ENCODE measurements at places on chromosomes 11 and 22. TPM values are rescaled to one million over a fixed set of nuclear protein-coding genes. Genes with fewer than 3 reads are reported as not detected.

DNA sequence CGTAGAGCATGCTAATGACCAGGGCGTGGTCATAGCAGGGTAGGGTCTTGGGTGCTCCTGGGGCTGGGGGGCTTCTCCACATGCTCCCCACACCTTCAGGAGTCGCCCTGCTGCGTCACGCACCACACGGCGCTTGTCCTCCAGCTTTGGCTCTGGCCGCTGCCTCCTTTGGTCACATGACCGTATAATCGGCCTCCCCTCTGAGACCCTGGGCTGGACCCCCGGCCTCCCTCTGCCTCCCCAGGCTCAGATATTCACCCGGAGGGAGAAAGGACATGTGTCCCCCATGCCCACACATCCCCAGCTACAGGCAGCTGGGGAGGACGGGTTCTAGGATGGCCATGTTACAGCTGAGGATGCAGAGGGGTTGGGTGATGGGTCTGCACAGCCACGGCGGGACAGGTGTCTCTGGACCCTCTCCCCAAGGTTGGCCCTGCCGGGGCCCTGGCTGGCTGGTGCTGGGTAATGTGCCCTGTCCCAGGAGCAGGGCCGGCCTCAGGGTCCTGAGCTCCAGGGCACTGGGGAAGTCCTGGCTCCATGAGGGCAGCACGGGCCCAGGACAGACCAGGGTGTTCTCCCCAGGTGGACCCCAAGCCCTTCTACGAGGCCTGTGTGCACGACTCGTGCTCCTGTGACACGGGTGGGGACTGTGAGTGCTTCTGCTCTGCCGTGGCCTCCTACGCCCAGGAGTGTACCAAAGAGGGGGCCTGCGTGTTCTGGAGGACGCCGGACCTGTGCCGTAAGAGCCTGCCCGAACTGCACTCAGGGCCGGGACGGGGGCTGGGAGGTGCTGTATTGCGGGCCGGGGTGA, 14.5 kb downstream of the MUC2 start:
- no peak overlapping the region for H3K4me3 ChIP-seq
- no peak for DNase-seq
- H3K36me3 ChIP-seq = no peaks in the 10 kb centered on the region
- peaks cover 2% of the 10 kb centered on the region for H3K27me3 ChIP-seq
- peaks cover 4% of the 10 kb centered on the region for H3K4me1 ChIP-seq

- no peaks in the 10 kb centered on the region for H3K36me3 ChIP-seq
- H3K27me3 ChIP-seq = peaks cover 1% of the 10 kb centered on the region
- no peak overlapping the region for H3K27ac ChIP-seq
- H3K4me3 ChIP-seq = no peak overlapping the region
- no peak for DNase-seq
These were observed 166.0 kb upstream of the RASSF10 start for GRCh38 chr11:12842933-12843636.

- DNase-seq = no peak
- no peaks in the 10 kb centered on the region for H3K36me3 ChIP-seq
- H3K4me1 ChIP-seq = no peaks in the 10 kb centered on the region
- no peak overlapping the region for H3K27ac ChIP-seq
These were observed 46.5 kb upstream of the ADA2 start for GRCh38 chr22:17265649-17266248.

- no peaks in the 10 kb centered on the region for H3K36me3 ChIP-seq
- H3K27me3 ChIP-seq = peaks cover 3% of the 10 kb centered on the region
- no peak for DNase-seq
- H3K27ac ChIP-seq = no peak overlapping the region
- H3K4me1 ChIP-seq = no peaks in the 10 kb centered on the region
- no peak overlapping the region for H3K4me3 ChIP-seq
These were observed 147.1 kb downstream of the FAM181B start for GRCh38 chr11:82586581-82586980.

GRCh38 chr11:117909611-117910382, 19.4 kb downstream of the TMPRSS13 start:
- no peak overlapping the region for H3K27ac ChIP-seq
- H3K36me3 ChIP-seq = no peaks in the 10 kb centered on the region
- no peak overlapping the region for H3K4me3 ChIP-seq

DNA sequence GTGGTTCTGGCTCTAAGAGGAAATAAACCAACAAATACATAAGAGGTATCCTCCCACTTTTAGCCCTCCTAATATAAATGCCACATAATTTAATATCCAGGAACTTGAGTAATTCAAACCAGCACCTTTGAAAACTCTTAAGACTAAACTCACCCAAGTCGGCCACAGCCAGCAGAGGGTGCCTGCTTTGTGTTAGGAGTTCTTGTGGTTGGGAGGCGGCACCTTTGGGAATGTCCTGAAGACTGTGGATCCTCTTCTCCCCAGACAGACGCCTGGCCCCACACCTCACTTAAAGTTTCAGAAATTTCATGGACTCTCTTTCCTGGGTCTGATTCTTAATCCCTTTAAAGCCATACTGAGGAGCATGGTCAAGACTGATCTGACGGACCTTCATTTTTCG, 169.0 kb downstream of the TBC1D22A start:
- peaks cover 63% of the 10 kb centered on the region for H3K4me1 ChIP-seq
- no peaks in the 10 kb centered on the region for H3K27me3 ChIP-seq
- no peak overlapping the region for H3K4me3 ChIP-seq
- peaks cover 3% of the 10 kb centered on the region for H3K36me3 ChIP-seq

DNA sequence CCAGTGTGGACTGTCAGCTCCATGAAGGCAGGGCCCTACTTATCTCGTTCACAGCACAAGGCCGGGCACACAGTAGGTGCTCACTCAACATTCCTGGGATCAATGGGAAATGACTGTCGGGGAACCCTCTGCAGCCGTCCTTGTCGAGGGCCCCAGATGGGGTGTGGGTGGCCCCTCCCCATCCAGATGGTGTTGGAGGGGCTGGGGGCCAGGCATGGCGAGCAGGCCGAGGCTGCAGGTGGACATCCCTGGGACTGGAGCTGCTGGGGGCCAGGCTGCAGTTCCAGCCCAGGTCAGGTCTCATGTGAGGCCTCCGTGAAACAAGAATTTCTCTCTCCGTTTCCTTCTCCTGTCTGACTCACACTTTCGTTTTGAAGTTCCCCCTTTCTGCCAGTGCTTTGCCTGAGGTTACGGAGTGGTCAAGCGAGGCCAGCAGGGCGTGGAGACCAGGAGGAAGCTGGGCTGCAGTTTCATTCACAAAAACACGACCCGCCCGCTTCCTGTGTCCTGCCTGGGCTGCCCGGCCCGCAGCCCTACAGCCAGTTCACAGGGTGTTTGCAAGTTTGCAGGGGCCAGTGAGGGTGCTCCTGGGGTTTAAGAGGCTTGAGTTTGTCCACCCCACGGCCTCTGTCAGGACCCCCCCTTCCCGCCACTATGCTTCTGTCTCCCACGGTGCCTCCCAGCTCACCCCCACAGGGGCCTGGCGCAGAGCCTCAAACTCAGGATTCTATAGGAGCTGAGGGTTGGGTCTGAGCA, 4.5 kb downstream of the MYEOV start:
- H3K4me1 ChIP-seq = peaks cover 59% of the 10 kb centered on the region
- no peaks in the 10 kb centered on the region for H3K36me3 ChIP-seq
- DNase-seq = peak; percentile 35
- peak overlapping the region; percentile 92 for H3K4me3 ChIP-seq

- no peak for DNase-seq
- H3K4me3 ChIP-seq = no peak overlapping the region
- peaks cover 6% of the 10 kb centered on the region for H3K27me3 ChIP-seq
- H3K27ac ChIP-seq = no peak overlapping the region
- H3K4me1 ChIP-seq = peaks cover 9% of the 10 kb centered on the region
These were observed 12.5 kb downstream of the IL17REL start for GRCh38 chr22:49999946-50000586.

DNA sequence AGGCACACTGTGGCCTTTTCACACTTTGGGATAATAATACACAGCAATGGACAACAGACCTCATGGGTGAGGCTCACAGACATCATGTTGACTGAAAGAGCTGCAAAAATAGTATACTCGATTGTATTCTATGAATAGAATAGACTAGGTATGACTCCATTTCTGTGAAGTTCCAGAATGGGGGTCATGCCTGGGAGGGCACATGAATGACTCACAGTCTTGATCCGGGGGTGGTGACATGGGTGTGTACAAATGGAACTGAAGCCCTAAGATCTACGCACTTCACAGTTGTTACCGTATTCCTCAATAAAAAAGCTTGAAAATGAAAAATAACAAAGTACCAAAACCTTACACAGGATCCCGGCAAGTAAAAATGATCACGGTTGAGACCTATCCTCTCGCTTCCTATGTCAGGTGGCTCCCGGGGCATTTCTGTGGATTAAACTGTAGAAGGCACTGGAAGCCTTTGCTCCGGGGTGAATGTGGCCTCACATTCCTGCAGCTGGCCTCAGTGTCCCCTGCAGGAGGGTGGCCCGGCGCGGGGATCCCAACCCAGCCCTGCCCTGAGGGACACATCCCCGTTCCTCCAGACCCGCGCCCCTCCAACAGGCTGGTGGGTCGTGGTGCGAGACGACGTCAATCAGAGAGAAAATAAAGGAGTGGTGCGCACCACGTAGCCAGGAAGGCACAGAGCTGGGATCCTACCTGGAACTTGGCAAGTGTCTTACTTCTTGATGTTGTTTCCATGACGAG, 75.9 kb downstream of the NECTIN1 start:
- H3K4me3 ChIP-seq = no peak overlapping the region
- peaks cover 7% of the 10 kb centered on the region for H3K27me3 ChIP-seq
- no peak for DNase-seq
- no peaks in the 10 kb centered on the region for H3K36me3 ChIP-seq
- no peaks in the 10 kb centered on the region for H3K4me1 ChIP-seq

DNA sequence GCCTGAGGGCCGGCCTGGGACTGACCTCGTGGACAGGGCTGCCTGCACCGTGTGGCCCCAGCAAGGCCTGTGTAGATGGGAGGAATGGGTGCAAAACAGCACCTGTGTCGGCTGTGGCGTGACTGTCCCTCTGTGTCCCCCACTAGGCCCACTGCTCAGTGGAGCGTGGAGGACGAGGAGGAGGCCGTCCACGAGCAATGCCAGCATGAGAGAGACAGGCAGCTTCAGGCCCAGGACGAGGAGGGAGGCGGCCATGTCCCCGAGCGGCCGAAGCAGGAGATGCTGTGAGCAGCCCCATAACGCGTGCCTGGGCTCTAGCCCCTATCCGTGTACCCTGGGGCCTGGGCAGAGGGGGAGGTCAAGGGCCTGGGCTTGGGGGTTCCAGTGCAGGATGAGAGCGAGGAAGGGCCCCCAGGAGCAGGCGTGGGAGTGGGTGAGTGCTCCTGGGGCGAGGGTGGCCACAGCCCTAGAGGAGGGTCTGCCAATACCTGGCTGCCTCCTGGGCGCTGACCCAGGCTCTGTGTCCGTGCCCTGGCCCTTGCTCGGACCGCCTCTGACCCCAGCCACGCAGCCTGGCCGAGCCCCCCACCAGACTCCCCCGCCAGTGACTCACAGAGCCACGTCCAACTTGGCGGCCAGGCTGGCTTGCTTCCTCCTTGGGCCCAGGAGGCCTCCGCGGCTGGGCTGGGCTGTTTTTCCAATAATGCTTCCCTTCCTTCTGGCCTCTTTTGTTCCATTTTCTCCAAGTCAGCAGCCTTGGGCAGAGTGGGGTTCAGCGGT, 11.6 kb downstream of the PRR33 start:
- DNase-seq = no peak
- peaks cover 1% of the 10 kb centered on the region for H3K27me3 ChIP-seq
- no peak overlapping the region for H3K4me3 ChIP-seq
- peaks cover 5% of the 10 kb centered on the region for H3K4me1 ChIP-seq
- no peaks in the 10 kb centered on the region for H3K36me3 ChIP-seq

DNA sequence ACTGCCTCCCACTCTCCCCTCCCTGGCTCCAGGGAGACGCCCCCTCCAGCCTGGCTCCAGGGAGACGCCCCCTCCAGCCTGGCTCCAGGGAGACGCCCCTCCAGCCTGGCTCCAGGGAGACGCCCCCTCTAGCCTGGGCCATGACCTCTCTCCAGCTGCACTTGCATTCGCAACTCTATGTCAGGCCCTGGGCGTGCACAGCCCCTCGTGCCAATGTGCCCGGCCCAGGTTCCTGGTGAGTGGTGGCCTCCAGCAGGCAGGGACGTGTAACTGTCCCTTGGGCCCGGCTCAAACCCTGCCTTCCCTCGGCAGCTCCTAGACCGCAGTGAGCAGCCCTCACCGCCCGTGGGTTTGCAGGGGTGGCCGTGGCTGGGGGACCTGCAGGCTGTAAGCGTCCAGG, 6.9 kb downstream of the MUC6 start:
- no peak overlapping the region for H3K27ac ChIP-seq
- peaks cover 3% of the 10 kb centered on the region for H3K27me3 ChIP-seq
- H3K4me1 ChIP-seq = no peaks in the 10 kb centered on the region
- no peak overlapping the region for H3K4me3 ChIP-seq
- no peak for DNase-seq

DNA sequence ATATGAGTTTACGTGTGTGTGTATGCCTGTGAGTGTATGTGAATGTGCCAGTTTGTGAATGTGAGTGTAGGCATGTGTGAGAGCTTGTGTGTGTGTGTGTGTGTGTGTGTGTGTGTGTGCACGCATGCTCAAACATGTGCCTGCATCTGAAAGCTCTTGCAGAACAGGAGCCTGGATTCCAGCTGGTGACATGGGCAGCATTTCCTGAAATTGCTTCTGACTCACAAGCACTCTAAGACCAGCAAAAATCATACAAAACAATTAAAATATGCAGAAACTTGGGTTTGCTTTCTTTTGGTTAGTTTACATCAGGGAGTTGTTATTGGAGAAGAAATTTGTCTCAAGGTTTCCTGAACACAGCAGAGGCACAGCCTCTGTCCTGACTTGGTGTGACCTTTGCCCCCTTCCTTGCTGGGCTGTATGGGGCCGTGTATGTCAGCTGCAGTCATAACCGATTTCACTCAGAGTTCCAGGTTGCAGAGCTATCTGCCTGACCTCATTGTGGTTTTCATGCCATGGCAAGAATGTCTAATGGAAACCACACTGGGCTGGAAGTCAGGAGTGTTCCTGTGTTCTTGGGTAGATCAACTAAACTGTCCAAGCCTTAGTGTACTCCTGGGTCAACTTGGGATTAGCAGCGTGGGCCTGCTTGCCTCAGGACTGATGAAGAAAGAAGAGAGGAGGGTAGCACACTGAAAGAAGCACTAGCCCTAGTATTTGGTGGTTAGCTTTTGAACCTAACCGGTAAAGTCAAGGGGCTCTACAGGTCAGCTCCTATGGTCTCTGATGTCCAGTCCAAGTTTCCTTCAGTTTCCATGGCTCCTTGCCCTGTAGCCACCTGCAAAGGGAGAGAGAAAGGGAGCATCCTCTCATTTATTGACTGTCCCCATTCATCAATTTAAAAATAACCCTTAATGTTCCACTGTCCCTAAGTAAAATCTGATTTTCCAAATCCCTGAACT, 143.7 kb downstream of the SNX19 start:
- H3K27me3 ChIP-seq = no peaks in the 10 kb centered on the region
- no peaks in the 10 kb centered on the region for H3K36me3 ChIP-seq
- H3K27ac ChIP-seq = no peak overlapping the region

GRCh38 chr11:22479208-22479607, 141.0 kb downstream of the SLC17A6 start:
- no peak overlapping the region for H3K27ac ChIP-seq
- no peak for DNase-seq
- H3K36me3 ChIP-seq = no peaks in the 10 kb centered on the region
- no peaks in the 10 kb centered on the region for H3K4me1 ChIP-seq
- H3K4me3 ChIP-seq = no peak overlapping the region

Gene SAA1
- polyA plus RNA-seq = not detected

Gene ARHGAP42
- polyA plus RNA-seq = 0.74 TPM

Gene HSCB
- 32.5 TPM for polyA plus RNA-seq

Gene CWC15
- polyA plus RNA-seq = 48.7 TPM

Gene SCUBE1
- 0.16 TPM for polyA plus RNA-seq

Gene OR51B2
- not detected for polyA plus RNA-seq

Gene TBX1
- polyA plus RNA-seq = not detected

Gene APOA1
- polyA plus RNA-seq = 0.42 TPM

Gene ASCC2
- polyA plus RNA-seq = 31.2 TPM

Gene CEND1
- not detected for polyA plus RNA-seq
